ENCODE measurements at places on chromosomes 3 and 15.

- DNase-seq: no peak
These were observed 123.1 kb upstream of the BHLHE40 start for GRCh38 chr3:4856136-4856535.

DNA sequence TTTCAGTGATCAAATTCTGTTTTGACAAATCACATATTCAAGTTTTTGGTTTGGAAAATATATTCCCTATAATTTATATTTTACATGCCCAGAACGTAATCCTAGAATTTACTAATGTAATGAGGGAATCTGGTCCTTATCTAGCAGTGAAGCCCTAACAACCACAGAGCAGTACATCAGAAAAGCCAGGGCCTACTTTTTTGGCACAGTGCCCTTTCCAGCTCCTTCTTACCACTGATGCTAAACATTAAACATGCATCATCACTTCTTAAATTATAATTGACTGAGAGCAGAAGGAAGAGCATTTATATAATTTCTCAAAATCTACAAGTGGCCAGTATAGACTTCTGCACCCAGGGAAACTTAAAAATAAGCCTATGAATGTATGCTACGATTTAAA, 66.7 kb downstream of the FBXL22 start:
- DNase-seq: no peak

GRCh38 chr15:63093486-63094205, 28.0 kb upstream of the LACTB start:
- DNase-seq: peak; percentile 69

- DNase-seq: no peak
These were observed 73.6 kb upstream of the CGNL1 start for GRCh38 chr15:57302640-57303257.

GRCh38 chr3:15339786-15340215, 7.4 kb upstream of the SH3BP5 start:
- no peak for DNase-seq

GRCh38 chr3:160133757-160134156, 91.5 kb upstream of the C3orf80 start:
- no peak for DNase-seq

- DNase-seq: no peak
These were observed 16.2 kb downstream of the TRPM1 start for GRCh38 chr15:31085359-31085758.

- no peak for DNase-seq
These were observed 5.5 kb upstream of the SNX22 start for GRCh38 chr15:64146041-64146440.
